CD4-positive, alpha-beta T cell treated with Interleukin-12 subunit alpha and Interleukin-12 subunit beta, for 1 hour (primary cell): ENCODE measurements at places on chromosomes 5 and 9.

GRCh38 chr9:114155263-114155994 lies at the start of gene COL27A1:
Gene COL27A1 (plus strand): TSS chr9:114155537. CDS start chr9:114155951, 414 bp downstream.
- DNase-seq: peak; percentile 73

DNA sequence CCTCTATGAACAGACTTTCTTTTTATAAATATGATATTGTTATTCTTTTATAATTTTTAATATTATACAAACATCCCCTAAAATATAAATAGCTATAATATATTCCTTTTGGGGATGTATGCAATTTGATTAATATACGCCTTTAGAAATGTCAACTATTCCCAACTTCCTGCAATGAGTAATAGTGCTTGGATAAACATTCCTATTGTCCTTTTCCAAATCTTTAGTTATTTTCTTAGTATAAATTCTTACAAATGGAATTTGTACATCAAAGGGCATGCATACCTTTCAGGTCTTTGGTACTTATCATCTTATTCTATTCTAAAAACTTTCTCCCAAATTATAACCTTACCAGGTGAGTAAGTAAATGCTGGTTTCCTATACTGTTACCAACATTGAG lies 6.2 kb downstream of the NLN start:
- DNase-seq: no peak

GRCh38 chr5:180084638-180085561 lies 13.3 kb upstream of the RNF130 start:
- DNase-seq: no peak

DNA sequence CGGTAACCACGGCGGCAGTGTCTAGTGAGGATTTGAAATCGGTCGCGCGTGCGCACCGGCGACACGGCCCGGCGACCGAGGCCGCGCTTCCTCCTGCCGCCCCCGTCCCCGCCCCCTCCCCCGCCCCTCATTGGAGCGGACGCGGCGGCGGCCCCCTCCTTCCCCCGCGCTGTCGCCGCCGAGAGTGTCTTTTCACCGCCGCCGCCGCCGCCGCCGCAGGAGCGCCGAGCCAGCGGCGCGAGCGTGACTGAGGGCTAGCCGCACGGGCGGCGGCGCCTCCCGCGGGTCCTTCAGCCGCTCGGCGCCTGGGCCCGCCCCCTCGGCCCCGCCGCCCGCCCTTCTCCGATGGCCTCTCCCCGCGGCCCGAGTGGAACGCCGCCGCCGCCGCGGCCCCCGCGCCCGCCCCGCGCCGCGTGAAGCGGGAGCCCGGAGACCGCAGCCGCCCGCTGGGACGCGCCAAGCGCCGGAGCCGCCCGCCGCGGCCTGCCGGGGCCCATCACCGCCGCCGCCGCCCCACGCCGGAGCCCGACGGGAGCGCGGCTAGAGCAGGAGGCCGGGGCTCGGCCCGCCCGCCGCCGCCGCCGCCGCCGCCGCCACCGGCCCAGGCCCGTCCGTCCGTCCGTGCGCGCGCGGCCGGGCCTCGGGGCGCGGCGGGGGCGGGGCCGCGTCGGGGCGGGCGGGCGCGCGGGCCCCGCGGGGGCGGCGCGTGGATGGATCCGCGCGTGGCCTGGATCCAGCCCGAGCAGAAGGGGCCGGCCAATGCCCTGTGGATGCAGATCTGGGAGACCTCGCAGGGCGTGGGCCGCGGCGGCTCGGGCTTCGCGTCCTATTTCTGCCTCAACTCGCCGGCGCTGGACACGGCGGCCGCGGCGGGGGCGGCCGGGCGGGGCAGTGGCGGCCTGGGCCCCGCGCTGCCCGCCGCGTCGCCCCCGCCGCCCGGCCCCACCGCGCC lies at the start of gene TENT4A:
TENT4A (plus strand) TSS at position 159 of the 952 bp plus-strand sequence; CDS start at position 711, 552 bp downstream.
- DNase-seq: peak; percentile 36

GRCh38 chr9:99162759-99163364 lies 57.9 kb downstream of the TGFBR1 start:
- DNase-seq: peak; percentile 43

- DNase-seq: no peak
These were observed 4.2 kb downstream of the LAMC3 start for GRCh38 chr9:131013015-131013755.

- DNase-seq: peak; percentile 25
These were observed 232.1 kb downstream of the SH3GL2 start for GRCh38 chr9:17810728-17811571.

- peak; percentile 61 for DNase-seq
These were observed 52.3 kb downstream of the TLE4 start for GRCh38 chr9:79623799-79624721.

GRCh38 chr9:127463382-127463781 lies 12.1 kb downstream of the LRSAM1 start:
- DNase-seq: no peak

DNA sequence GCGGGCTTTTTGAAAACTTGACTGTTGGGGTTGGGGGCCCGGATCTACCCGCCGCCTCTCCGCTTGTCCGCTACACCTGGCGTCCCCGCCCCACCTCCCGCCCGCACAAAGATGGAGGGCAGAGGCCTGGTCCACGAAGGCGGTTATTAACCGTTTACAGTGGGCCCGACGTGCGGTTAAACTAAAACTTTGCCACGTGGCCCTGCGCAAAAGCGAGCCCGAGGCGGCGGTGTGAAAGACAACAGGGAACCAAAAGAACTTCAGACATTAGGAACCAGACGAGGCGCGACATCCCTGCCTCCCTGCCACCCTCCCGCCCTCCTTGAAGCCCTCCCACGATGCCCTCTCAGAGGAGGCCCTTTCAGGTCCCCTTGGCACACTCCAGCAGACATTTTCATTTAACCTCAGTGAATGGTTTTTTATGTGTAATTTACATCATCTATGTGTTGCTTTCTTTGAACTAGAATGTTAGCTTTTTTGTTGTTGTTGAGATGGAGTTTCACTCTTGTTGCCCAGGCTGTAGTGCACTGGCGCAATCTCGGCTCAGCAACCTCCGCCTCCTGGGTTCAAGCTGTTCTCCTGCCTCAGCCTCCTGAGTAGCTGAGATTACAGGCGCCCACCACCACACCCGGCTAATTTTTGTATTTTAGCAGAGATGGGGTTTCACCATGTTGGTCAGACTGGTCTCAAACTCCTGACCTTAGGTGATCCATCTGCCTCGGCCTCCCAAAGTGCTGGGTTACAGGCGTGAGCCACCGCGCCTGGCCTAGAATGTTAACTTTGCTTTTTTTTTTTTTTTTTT lies 999 bp upstream of the HNRNPA0 start:
- no peak for DNase-seq

DNA sequence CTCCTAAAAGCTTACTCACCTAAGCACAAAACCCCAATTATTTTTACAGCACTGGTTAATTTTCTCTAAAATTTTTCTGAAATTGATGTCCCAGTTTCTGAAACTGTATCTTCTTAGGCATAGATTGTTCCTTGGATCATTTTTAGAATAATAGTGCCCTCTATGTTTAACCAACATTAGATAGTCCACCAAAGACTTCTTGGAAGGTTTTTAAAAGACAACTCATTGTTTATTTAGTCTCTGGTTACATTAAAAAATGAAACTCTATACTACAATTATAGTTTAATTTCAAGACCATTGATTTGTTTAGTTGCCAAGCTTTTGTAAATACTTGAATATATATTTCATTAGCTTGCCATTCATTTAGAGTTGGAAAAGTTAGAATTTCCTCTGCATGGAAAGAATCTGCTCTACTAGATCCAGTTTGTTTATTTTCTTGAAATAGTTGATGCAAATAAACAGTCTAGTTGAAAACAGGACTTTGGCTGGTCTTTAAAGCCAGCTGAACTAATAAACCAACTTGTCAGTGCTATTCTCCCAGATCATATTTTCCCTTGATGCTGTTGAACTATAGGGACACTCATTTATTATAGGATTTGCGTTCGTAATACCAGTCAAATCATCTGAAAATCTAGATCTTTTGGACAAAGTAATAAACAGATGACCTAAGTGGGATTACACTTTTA lies 990.5 kb downstream of the TLE1 start:
- DNase-seq: no peak

GRCh38 chr9:127578952-127579853 lies 32.9 kb upstream of the STXBP1 start:
- DNase-seq: peak; percentile 68

- no peak for DNase-seq
These were observed 19.2 kb downstream of the TEX53 start for GRCh38 chr9:114638404-114638803.

DNA sequence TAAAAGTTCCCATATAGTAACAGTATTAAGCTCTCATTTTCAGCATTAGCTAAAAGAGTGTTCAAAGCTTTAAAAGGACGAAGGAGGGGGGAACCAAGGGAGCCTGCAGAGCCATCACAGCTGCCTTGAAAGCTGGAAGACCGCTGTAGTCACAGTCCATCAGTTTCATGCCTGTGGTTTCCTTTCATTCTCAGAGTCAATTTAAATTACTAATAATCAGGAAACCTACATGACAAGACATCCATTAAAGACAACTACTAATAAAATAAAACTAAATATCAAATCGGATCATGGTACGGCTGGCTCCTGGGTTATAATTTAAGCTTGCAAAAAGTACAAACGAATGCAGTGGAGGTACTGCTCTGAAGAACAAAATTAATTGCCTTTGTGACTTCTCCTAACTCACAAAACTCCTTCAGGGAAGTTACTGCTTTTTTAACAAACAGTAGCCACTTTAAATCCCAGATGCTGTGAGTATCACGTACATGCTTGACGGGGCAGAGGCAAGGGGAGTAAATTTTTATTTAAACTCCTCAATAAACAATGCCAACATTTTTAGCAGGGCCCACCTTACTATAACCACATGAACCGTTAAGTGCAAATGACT lies 213.5 kb downstream of the DENND1A start:
- DNase-seq: no peak

DNA sequence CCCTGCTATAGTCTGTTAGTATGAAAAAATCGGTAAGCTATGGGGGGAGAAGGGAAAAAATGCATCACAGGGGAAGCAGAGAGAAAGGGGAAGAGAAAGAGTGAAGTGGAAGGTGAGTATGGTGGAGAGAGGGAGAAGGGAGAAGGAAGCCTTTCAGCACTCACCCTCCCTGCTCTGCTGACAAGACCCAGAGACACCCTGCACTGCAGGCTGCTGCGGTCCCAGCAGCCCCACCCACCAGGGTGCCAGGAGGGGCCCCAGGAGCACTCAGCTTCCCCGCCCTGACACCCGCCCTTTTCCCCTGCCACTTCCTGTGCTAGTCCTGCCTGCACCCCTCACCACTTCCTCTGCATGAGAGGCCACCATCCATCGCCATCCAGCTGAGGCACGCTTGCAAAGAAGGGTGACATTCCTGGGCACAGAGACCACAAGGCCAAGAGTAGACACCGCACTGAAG lies 12.7 kb downstream of the STK10 start:
- DNase-seq: peak; percentile 91

DNA sequence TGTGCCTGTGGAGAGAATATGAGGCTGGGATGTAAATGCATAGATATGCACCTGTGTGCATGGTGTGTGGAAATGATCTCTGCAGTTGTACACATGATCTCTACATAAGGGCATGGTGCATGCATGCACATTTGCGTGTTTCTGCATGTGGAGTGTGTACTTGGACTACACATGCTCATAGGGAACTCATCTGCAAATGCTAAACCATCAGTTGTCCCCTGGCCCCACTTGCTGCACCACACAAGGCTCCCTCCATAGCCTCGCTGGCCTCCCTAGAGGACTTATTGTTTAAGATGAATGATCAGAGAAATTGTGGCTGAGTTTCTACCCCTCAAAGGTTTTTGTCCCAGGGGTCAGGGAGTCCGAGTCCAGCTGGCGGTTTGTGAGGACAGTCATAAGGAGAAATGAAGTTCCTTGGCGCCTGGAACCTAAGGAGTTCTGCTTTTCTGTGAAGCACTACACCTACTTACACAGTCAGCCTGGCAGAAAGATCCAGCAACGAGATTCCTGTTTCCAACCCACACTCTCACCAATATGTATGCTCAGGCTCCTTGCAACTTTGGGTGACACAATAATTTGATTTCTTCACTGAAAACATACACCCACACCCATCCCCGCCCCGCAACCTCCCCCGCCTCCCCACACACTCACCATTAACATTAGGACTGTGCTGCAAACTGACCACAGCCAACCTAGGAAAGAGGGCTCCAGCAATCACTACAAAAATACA lies 79.9 kb upstream of the CPEB4 start:
- no peak for DNase-seq

DNA sequence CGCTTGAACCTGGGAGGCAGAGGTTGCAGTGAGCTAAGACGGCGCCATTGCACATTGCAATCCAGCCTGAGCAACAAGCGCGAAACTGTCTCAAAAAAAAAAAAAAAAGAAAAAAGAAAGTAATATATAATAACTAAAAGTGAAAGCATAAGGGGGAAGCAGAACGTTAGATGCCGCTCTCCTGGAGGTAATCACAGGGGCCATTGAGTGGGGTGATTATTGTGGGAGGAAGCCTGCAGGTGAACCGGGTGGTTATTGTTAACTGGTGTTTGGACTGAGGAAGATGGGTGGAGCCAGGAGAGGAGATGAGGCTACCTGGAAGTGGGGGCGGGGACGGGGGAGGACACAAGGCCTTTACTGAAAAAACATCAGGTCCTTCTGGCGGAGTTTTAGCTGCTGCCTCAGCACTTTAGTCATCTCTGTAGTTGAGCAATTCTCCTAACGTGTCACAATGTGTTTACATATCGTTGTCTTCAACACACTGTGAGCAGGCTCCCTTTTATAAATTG lies 5.3 kb upstream of the TJP2 start:
- DNase-seq: peak; percentile 48

DNA sequence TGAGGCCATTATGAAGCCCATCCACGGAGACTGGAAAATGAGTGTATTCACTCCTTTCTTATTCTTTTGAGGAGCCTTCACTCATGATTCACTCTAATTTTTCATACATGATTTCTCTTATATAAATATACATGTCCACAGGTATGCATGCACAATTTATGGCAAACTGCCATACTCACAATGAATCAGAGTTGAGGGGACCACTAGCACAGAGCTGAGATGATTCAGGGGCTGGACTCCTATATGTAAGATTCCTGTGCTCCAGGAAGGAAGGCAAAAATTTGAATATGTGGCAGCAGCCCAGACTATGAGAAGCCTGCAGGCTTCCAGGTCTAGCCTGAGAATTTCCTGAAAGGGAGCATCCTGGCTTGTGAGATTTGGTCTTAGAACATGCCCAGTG lies 484.6 kb downstream of the PRELID2 start:
- no peak for DNase-seq

- no peak for DNase-seq
These were observed 5.2 kb downstream of the GFI1B start for GRCh38 chr9:132983491-132984201.

DNA sequence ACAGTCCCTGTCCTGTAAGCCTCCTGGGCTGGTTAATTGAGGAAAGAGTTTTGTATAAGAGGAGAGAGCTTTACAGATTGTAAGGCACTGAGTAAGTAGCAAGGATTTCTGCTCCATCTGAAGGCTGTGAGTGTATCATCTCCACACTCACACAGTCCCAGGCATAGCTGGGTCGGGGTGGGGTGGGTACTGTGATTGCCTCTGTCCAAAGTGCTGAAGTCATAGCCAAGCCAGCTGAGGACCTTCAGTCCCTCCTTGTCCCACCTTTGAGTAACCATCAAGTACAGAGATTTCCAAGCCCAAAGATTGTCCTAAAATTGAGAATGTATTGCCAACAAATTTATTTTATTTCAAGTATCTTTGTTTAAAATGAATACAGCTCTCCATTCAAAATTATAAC lies 5.5 kb upstream of the DNAJB5 start:
- DNase-seq: peak; percentile 39

GRCh38 chr5:172594867-172595466 lies 46.1 kb upstream of the NEURL1B start:
- no peak for DNase-seq
